ENCODE measurements at places on chromosomes 12 and 14.
A peak's percentile ranks its signal among the peaks of the same experiment; 100 is the strongest.

DNA sequence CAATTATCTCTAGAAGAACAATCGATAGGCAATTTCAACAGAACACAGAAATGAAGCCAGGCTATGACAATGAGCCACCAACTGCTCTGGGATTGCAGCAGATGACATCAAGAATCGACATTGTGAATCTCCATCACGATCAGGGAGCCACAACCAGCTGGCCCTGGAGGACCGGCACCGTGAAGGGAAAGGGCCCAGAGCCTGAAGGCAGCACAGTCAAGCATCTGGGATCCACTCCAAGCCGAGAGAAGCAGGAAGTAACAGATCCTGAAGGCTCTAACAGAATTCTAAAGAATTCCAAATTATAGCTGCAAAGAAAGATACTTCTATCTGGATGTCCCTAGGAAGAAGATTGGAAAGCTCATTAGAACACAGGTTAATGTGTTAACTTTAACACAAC is 61.0 kb downstream of the LRRC74A start:
- DNase-seq, result no peak

GRCh38 chr12:101166866-101167265 is 43.2 kb downstream of the SLC5A8 start:
- no peak for DNase-seq

DNA sequence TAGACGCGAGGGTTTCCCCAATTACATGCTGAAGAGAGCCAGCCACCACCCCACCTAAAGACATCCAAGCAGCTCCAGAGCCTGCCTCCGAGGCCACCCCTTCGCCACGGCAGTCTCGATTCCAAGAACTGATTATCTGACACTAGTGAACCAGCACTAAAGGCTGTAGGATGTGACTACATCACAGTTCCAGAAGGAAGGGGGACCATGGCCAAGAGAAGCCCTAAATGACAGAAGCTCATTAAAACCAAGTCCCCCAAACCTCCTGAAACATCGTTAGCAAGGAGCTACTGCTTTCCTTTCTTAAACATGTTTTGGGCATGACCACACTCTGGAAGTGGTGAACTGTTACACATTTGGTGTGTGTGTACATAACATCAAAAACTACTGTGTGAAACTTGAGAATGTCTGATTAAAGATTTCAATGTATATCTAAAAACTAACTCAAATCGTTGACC is 88.2 kb downstream of the DUSP16 start:
- no peak for DNase-seq

- DNase-seq, result no peak
These were observed 312.5 kb upstream of the FLRT2 start for GRCh38 chr14:85217412-85217811.

DNA sequence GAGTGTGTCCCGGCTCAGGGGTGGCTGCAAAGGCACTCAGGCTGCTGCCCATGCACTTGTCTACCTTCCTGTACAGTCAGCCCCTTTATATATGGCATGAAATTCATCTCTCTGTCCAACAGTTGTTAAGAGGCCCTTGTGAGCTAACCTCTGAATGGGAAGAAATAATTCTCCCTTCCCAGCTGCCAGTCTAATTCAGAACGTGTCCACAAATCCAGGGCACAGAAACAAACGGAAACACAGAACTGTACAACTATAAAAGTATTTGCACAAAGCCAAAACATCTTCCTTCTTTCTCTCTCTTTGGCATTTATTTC is 849 bp downstream of the KRT5 start:
- DNase-seq, result no peak

DNA sequence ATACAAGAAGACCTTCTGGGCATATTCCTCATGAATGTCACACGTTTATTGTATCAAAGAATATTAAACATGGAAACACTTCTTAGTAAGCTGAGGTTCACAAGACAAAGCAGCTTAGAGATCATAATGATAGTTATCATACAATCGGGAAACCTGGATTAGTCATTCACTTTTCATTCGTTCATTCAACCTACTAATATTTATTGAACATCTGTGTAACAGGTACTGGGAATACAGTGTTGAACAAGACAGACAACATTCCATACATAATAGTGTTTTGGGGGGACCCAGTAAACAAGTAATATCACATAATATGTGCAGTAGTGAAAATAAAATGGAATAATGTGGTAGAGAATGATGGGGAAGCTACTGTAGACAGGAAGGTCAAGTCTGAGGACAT is 100.6 kb upstream of the GRIP1 start:
- DNase-seq, result no peak

GRCh38 chr14:103107941-103108748 is 13.6 kb downstream of the EXOC3L4 start:
- DNase-seq, result no peak

GRCh38 chr12:6212086-6212485 is 11.9 kb downstream of the CD9 start:
- no peak for DNase-seq

DNA sequence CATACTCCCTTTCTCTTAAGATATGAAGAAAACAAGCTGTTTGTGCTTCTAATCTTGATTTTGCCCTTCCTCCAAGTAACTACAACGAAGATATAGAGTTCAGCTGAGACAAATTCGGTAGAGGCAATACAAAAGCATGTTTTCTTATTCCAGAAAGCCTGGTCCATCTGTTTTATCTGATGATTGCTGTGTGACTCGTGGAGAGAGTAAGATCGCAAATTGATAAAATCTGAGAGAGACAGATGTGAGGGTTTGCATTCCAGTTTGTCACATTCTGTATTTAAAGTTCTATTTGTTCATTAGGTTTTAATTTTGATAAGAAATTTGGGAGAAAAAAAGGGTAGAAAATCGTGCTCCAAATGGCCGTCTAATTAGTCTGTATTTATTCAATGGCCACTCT is 192.1 kb downstream of the CPNE8 start:
- no peak for DNase-seq

- DNase-seq, result no peak
These were observed 283.2 kb upstream of the TBX3 start for GRCh38 chr12:114967151-114967550.

GRCh38 chr14:80930836-80931389 is 10.6 kb downstream of the CEP128 start:
- no peak for DNase-seq

DNA sequence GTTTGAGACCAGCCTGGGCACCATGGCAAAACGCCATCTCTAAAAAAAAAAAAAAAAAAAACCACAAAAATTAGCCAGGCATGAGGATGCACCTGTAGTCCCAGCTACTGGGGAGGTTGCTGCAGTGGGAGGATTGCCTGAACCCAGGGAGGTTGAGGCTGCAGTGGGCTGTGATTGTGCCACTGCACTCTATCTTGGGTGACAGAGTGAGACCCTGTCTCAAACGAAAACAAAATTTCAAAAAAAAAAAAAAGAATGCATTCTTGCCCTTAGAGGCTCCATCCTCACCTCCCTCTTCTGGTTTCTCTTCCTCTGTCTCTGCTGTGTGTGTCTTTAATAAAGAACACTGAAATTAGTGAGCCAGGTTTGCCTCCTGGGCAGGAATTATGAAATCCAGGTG is 107.8 kb downstream of the VCPKMT start:
- no peak for DNase-seq

GRCh38 chr12:93614917-93615596 is 42.6 kb downstream of the SOCS2 start:
- no peak for DNase-seq

GRCh38 chr12:52320784-52321400 is at the start of gene KRT83:
Gene KRT83, minus strand, starts transcription at chr12:52321398. Its CDS starts 63 bp downstream, at chr12:52321335.
- DNase-seq, result no peak

GRCh38 chr14:68626386-68626785 is 166.5 kb downstream of the ZFP36L1 start:
- DNase-seq, result no peak

DNA sequence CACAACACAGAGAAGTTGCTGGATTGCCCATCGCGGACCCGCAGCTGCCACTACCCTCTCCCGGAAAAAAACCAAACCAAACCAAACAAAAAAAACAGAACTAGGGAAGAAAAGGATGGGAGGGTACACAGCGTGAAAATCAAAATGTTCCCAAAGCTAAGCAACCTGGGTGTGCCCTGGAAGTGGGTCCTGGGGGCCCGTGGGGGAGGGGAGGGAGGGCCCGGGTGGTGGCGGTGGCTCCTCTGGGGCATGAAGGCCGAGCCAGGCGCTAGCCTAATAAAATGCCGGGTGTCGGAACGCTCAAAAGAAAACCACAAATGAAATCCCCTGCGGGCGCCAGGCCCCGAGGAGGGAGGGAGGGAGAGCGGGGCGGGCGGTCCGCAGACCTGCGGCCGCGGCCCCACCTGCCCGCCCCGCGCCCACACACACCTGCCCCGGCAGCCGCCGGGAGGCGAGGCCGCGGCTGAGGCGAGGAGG is 787 bp downstream of the HECTD4 start:
- peak; percentile 1 for DNase-seq

GRCh38 chr12:1592444-1593173 is 1.8 kb downstream of the FBXL14 start:
- DNase-seq, result peak; percentile 21

DNA sequence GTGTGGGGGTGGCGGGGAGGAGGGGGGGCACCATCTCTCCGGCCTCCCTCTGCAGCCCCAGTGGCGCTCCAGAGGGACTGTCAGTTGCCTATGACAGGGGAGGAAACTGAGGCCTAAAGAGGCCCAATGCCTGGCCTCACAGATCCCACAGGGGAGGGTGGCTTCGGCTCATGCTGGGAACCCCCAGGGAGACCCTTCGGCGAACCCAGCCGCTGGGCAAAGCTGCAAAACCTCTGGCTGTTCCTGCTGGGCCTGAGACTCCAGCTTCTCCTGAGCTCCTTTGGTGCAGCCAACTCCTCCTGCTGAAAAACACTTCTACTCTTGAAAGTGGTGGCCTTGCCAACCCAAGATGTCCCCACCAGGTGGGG is 170.1 kb upstream of the RTL1 start:
- no peak for DNase-seq

DNA sequence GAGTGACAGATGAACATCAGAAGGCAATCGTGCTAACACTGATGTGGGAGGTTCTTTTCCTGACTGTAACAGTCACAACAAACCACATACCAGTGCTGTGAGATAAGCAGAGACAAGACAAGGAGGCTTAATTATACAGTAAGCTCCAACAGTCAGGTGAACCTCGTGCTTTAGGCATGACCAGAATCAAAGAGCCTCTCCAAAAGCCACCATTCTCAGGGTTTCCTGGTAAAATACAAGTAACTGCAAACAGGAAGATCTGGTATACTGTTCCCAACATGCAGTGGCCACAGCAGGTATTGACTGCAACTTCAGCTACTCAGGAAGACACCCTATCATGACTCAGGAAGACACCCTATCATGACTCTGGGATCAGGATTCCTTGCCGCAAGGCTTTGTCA is 47.3 kb upstream of the GTF2A1 start:
- no peak for DNase-seq

Measured in activated naive CD4-positive, alpha-beta T cell (primary cell).